ENCODE measurements at places on chromosomes 13 and 19. TPM values are rescaled to one million over a fixed set of nuclear protein-coding genes. Genes with fewer than 3 reads are reported as not detected.

- no peak for DNase-seq
Measured at GRCh38 chr13:100290165-100290801, 201.4 kb downstream of the PCCA start.

DNA sequence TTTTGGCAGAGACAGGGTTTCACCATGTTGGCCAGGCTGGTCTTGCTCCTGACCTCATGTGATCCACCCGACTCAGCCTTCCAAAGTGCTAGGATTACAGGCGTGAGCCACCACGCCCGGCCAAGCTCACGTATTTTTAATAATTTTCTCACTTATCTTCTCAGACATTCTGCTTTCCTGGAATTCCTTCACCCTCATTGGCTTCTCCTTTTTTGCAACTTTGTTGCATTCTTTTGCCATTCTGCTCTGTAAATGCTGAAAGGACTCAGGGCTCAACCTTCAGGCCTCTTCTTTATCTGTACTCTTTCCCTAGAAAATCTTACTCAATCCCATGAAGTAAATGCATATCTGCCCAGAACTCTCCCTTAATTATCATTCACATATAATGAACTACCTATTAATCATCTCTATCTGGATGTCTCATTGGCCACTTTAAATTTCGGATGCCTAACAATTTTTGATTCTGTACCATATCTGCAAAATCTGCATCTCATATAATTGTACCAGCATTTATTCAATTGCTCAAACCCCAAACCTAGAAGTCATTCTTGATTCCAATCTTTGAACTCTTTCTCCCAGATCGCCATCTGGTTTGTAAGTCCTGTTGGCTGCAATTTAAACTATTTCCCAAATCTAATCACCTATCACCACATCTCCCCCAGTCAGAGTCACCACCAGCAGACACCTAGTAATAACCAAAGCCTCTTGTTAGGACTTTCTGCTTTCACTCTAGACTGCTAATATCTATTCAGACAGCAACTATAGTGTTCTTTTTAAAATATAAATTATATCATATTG is 18.2 kb upstream of the OXGR1 start:
- no peak for DNase-seq

DNA sequence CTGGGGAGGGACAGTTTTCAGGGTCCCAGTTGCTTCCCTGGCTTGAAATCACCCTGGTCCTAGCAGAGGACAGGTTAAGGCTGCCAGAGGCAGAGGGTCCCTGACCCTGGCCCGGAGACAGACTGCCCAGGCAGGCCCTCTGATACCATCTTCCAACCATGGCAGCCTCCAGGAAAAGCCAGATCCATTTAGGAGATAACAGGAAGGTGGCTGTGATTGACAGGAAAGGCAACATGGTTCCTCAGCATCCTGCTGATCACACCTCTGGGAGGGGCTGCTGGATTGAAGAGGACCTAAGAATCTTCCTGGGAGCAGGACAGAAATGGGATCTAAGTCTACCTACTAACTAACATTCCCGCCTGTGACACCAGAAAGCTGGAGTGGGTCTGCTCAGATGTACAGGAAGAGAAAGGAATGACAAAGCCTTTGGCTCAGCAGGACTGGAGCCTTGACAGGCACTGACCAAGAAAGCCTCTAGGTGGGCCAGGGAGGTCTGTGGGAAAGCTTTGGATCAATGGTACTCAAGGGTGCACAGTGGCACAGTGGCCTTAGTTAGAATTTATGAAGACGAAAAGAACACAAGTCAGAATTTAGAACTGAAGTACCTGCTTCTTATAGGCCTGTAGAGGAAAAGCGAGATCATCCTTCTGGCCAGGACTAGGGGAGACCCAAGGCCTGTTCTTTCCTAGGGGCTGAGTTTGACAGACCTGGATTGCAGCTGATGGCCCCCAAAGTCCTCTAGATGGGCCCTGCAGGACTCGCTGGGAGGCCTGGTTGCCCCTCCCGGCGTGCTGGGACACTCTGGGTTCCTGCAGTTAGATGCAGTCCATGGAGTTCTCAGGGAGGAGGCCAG is 2.3 kb upstream of the PRKACA start:
- DNase-seq = no peak

DNA sequence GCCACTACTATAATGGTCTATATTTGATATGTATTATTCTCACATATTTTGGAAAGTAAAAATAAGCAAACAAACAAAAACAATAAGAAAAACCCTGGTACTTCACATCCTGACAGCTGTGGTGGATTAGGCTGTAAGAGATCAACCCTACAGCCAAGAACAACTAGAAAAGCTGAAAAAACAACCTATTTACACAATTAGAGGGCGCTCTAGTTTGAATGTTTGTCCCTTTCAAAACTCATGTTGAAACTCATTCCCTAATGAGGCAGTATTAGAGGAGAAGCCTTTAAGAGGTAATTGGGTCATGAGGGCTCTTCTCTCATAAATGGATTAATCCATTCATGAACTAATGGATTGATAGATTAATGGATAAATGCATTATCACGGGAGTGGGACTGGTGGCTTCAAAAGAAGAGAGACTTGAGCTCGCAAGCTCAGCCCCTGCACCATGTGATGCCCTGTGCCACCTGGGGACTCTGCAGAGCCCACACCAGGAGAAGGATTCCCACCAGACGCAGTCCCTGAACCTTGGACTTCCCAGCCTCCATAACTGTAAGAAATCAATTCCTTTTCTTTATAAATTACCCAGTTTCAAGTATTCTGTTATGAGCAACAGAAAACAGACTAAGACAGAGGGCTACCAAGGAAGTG is 733.9 kb upstream of the ARGLU1 start:
- no peak for DNase-seq

GRCh38 chr19:6219586-6220290 is 60.0 kb downstream of the MLLT1 start:
- DNase-seq = no peak

- no peak for DNase-seq
Measured at GRCh38 chr13:99353836-99354235, 46.6 kb upstream of the GPR183 start.

DNA sequence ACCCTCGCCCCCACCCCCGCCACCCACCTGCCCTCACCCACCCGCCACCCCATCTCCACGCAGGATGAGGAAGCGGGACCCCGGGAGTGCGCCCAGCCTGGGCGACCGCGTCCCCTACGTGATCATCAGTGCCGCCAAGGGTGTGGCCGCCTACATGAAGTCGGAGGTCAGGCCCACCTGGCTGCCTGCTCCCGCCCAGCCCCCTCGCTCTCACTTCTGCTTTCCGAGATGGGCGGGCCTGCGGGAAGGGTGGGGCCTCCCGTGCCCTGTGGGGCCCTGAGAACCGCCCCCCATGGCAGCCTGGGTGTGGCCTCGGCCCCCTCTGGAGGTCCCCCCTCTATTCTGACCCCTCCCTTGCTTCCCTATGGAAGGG is 3.1 kb upstream of the SPIB start:
- DNase-seq = peak; percentile 90

DNA sequence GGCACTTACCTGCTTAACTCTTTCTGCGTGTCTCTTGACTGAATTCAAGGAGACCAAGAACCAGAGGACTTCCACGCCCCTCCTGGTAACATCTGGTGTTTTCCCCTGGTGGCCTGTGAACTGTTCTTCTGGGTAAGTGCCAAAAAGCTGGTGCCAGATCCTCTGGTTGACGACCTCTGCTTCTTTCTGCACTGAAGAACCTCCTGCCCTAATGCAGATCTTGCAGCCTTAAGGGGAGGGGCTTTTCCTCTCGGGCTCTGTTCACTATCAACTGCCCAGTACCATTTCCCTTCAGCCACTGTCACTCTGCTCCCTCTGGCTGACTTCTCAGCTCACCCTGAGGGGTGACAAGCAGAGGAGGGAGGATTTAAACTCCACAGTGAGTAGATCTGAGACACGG is 6.1 kb upstream of the ERVV-1 start:
- DNase-seq = no peak

DNA sequence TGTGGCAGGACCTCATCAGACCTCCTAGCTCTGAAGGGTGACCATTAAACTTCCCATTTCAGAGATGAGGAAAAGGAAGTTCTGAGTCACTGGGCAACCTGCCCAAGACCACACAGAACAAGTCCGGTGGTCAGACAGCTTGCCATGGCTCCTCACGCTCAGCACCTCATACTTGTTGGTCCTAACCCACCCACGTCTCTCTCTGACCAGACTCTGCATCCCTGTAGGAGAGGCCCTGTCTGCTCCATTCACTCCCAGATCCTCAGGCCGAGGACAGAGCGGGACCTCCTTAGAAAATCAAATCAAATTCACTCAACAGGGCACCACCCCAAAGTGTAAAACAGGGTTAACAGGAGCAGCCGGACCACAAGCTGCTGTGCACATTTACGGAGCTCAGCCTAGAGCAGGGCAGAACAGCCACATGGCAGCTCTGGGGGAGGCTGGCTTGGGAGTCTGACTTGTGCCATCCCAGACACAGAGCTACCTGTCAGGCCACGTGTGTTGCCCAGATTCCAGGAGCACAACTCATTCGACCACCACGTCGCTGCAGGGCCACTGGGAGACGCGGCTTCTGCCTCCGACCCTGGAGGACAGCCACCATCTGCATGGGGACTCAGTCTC is 1.7 kb downstream of the MIER2 start:
- DNase-seq = no peak

DNA sequence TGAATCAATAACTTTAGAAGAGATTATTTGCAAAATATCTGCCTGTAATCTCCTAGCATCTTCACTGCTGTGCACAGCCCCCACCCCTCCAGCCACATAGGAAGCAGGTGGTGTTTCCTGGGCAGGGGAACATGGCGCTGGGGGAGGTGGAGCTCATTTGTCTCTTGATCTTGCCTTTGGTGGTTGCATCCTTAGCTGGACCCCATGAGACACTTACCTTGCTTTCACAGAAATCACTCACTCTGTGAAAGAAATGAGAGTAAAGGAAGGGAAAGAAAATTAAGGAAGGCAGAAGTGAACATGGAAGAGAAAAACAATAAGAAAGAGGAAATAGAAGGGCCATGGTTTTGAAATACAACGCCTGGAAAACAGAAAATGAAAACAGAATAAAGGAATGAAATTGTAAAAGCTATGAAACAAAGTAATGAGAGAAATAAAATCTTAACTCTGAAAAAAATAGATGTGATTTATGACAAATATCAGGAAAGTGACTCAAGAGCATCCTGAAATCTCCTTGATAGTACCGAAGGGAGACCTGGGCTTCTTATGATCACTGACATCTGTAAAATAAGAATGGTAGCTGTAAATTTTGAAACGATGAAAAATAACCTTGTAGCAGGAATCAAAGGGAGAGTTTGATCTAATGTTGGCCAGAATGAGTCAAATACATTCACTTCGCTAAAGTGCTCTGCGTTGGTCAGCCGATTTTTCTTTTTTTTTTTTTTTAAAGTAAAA is 17.2 kb upstream of the RNASEH2B start:
- peak; percentile 29 for DNase-seq

DNA sequence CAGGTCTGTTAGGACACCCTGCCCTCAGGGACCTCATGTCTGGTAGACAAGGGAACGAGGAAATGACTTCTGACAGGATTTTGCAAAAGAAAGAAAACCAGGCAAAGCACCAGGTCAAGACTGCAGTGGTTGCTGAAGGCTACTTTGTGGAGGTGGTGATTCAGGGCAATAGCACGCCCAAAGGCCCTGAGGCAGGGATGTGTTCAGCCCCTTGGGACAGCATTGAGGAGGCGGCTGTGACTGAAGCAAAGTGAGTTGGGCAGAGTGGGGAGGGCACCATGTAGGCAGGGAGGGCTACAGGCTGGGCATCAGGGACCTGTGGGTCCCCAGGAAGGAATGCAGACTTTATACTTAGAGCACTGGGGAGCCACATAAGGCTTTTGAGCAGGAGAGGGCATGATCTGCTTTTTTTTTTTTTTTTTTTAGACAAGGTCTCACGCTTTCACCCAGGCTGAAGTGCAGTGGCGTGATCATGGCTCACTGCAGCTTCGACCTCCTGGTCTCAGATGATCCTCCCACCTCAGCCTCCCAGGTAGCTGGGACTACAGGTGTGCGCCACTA is 10.8 kb upstream of the HOMER3 start:
- DNase-seq = no peak

DNA sequence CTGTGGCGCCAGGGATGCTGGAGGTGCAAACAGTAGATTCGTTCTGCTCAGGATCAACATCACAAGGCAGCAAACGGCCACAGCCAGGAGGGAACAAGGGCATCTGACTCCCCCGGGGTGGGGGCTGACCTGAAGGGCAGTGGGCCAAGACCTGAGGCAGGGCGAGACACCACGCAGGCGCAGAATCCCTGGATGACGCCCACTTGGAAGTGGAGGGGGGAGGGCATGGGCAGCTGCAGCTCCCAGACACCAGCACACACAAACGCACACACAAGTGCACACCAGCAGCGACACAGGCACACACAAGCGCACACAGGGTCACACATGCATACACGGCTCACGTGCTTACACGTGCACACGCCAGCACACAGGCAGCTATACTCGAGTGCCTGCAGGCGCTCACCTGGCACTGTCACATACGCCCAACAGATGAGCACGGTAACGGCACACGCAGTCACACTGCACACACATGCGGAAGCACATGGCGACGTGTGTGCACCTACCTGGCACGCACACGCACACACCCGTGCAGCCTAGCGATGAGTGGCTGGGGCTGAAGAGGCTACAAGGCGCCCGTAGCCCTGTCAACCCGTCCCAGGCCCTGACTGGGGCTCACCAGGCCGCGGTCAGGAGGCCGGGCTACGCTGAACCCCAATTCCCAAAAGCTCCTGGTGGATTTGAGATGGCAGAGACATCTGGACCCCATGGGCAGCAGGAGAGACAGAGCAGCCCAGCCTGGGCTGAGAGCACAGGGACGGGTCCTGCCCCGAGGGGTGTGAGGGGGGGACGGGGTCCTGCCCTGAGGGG is 5.5 kb downstream of the C2CD4C start:
- no peak for DNase-seq

- no peak for DNase-seq
Measured at GRCh38 chr19:56118666-56119581, 2.2 kb downstream of the ZNF787 start.

Gene ZNF234
- total RNA-seq = 10.9 TPM

Gene FAM216B
- 0.09 TPM for total RNA-seq

Gene SLAIN1
- total RNA-seq = 1.6 TPM

Gene PSG4
- total RNA-seq = not detected

Gene GJB2
- total RNA-seq = 45.4 TPM

Gene PNMA8A
- 0.80 TPM for total RNA-seq

Gene ZNF772
- 10.0 TPM for total RNA-seq

Gene SLC7A10
- not detected for total RNA-seq

All from mucosa of descending colon (tissue), 3 donors.